ENCODE measurements at places on chromosomes 5 and 9.

- no peak for DNase-seq
Measured at GRCh38 chr5:2538169-2538568, 213.3 kb downstream of the IRX2 start.

GRCh38 chr9:120865176-120865575 is 11.8 kb downstream of the PHF19 start:
- DNase-seq: no peak

- no peak for DNase-seq
Measured at GRCh38 chr5:81852291-81853029, 101.6 kb upstream of the SSBP2 start.

DNA sequence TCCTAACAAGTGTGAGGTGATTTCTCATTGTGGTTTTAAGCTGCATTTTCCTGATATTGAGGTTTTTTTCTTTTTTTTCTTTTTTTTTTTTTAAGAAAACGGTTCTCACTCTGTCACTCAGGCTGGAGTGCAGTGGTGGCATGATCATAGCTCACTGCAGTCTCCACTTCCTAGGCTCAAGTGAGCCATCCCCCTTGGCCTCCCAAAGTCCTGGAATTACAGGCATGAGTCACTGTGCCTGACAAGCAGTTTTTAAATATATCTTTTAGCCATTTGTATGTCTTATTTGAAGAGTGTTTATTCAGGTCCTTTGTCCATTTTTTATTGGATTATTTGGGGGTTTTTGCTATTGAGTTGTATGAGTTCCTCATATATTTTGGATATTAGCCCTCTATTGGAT is 53.8 kb downstream of the GCNT1 start:
- no peak for DNase-seq

GRCh38 chr9:122126331-122127261 is 33.0 kb downstream of the NDUFA8 start:
- DNase-seq: no peak

DNA sequence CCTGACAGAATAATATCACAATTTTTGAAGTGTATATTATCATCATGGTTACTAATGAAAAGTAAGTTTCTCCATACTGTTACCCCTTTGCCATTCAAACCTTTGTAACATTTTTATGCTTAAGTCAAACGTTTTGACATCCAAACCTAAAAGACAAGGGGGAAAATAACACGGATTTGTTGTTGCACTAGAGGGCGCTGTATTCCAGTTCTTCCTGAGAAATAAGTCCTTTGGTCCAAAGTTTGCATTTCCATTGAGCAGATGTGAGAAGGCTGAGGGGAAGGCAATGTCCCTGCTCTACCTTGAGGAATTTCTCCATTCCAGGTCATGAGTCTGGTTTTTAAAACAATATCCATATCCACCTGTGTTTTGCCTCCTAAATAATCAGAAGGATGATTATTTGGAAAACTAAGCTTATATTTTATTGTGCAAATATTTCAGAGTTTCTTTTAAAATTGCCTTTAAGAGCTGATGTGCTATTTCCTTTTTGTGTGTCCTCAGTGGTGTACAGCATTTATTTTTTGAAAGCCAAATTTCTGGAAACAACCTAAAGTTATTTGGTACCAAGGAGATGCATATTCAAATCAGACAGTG is 9.7 kb downstream of the LECT2 start:
- peak; percentile 16 for DNase-seq

- DNase-seq: no peak
Measured at GRCh38 chr9:89845321-89845720, 240.5 kb downstream of the GADD45G start.

- no peak for DNase-seq
Measured at GRCh38 chr9:81472701-81473100, 216.6 kb downstream of the TLE1 start.

DNA sequence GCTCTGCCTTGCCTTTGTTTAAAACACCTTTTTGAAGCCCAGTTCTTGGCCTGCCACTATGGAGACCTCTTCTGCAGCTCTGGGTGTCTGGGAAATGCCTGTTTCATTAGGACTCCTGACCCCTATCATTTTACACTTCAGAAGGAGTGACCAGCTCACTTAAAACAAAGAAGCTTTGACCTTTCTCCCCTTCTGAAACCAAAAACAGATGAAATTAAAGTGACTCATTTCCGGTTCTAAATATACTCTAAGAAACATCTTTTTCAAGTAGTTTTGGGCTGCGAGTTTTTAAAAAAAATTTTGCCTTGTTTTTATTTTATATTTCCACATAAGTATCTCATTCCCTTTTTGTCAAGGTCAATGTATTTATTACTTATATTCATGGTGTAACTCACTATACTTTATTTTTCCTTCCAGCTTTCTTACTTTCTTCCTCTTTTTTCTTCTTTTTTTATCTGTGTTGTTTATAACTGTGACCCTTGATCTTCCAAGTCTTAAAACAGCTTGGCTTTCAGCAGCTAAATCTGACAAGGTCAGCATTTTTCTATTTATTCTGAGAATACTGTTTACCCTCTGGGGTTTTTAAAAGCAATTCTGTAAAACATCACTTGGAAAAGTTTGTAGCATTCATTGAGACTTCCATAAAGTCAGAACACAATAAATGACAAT is 672.9 kb downstream of the NR2F1-AS1 start:
- DNase-seq: no peak

DNA sequence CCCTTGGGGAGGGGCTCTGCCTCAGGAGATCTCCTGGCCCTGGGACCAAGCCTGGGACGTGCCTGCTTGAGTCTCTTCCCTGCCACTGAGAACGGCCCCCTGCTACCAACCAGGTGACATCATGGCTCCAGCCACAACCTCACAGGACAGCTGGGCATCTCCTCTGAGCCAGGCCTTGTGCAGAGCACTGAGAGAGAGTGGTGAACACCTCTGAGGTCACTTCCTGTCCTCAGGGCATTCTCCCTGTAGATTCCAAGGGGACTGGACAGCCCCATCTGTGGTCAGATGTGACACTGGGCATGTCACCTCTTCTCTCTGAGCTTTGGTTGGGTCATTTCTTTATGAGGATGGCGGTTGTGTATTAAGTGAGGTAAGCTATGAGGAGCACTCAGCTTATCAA is 172.0 kb downstream of the MELK start:
- no peak for DNase-seq
